Activated CD4-positive, CD25-positive, alpha-beta regulatory T cell treated with anti-CD3 and anti-CD28 coated beads, Interleukin-2, amount 50 U/mL, for 16 hours (primary cell): ENCODE measurements at places on chromosomes 2 and 18.

DNA sequence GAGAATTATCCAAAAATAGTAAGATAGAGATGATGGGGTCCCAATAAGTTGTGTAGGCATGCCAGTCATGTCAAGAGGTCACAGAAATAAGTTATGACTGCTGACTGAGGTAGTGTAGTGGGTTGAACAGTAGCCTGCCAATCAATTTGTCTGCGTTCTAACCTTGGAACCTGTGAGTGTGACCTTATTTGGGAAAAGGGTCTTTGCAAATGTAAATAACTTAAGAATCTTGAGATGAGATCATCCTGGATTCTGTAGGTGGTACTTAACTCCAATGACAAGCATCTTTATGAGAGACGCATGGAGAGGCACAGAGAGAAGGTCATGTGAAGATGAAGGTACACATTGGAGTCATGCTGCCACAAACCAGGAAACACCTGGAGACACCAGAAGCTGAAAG lies 31.0 kb downstream of the ACVR1 start:
- DNase-seq, result no peak

DNA sequence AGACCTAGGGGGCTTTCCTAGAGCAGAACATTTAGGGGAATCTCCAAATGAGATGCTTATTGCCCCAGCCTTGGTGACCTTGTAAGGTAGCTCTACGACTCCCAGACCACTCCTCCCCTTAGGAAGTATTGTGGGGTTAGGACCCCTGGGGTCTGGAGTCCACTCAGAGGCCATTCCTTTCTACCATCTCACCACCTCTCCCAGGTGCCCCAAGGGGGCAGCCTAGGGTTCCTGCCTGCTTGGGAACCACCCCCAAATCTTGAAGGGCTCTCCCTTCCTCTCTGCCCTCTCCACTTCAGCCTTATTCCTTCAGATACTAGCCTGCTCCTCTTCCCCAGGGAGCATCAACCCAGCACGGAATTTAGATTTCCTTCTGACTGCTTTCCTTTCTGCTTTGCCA lies 17.5 kb upstream of the EXOC6B start:
- DNase-seq, result no peak

GRCh38 chr2:64793701-64794100 lies 140.0 kb upstream of the SERTAD2 start:
- no peak for DNase-seq

DNA sequence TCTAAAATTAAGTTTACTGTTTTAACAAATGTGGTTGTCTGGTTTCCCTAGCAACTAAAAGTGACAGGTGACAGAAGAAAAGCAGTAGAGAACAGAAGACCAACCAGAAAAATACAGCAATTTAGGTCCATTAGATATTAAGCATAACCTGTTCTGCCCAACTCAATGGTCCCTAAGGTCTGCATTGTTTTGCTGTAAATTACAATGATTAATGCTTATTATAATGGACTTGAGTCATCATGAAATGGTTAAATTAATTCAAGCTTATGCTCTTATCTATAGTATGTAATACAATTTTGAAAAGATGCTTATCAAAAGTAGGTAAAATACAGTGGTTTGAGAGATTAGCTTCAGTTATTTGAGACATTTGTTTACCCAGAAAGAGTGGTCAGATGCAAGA lies 378.0 kb downstream of the GRB14 start:
- DNase-seq, result no peak

- no peak for DNase-seq
Observed at GRCh38 chr2:226080334-226080733, 680.8 kb downstream of the NYAP2 start.

GRCh38 chr18:48493434-48494230 lies 45.2 kb upstream of the CTIF start:
- no peak for DNase-seq

DNA sequence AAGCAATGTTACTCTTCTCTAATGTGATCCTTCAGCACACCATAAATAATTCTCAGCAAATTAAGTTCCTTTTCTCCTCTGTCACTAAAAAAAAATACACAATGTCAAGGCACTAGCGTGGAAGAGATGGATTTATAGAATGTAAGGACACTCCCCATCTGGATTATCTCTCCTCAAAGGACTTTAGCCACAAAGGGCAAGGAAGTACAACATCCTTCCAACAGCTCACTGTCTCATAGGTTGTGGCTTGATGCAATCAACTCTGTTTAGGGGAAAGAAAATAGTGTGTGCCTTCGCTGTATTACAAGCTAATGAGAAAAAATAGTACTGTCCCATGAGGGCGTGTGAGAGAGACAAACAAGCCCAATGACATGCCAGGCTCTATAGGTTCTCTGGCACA lies 129.1 kb upstream of the DNMT3A start:
- DNase-seq, result no peak
